Activated CD4-positive, alpha-beta memory T cell treated with anti-CD3 and anti-CD28 coated beads, Interleukin-2, amount 10 ng/mL, durations not matched to agents 7 days and 5 days (primary cell): ENCODE measurements at places on chromosomes 6 and 20. TPM values are rescaled to one million over a fixed set of nuclear protein-coding genes. Genes with fewer than 3 reads are reported as not detected.

The FAM209A gene
- 3.0 TPM for total RNA-seq

GRCh38 chr20:40714109-40714508, 25.1 kb upstream of the MAFB start:
- DNase-seq = no peak

DNA sequence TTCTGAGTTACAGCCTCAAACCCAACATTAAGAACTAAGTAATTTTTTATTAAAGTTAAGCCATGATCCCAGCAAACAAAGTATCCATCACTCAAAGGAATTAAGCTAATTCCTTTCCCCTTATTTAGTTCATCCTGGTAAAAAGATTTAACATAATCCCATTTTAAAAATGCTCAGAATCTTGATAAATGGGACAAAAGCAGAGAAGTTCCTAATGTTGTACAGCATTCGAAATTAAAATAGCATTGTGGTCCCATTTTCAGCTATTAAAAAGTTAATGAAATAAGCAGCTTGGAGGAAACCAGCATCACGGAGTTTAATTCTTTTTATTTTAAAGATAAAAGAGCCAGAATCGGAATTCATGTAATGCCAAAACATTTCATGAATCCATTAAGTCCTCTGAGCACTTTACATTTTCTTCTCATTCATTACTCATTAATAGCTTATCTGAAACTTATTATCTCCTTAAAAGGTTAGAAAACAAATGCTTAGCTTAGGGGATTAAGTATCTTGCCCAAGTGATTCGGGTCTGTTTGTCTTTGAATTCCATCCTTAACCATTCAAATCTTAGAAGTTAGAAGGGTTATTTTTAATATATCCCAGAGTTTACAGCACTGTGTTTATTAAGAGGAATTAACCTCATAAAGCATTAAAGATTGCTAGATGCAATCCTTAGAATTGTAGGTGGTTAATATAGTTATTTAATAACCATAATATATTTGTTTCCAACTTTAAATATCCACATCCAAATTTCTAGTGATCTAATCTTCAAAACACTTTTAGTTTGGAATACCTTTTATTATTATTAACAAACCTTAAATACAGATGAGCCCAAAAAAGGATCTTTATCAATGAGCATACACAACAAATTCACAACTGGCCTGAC, 11.2 kb downstream of the RBM39 start:
- DNase-seq = no peak

The TAPBP gene
- total RNA-seq = 249 TPM

DNA sequence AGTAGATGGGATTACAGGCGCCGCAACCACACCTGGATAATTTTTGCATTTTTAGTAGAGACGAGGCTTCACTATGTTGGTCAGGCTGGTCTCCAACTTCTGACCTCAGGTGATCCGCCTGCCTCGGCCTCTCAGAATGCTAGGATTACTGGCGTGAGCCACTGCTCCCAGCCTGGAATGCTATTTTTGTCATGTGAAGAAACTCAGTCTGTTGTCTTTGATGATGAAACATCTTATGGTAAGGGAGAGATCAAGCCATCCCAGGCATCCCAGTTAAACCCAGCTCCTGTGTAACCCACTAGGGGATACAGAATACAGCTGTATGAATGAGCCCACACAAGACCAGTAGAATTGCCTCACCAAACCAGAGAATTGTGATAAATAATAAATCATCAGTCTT, 83.6 kb upstream of the RBM24 start:
- DNase-seq = no peak

DNA sequence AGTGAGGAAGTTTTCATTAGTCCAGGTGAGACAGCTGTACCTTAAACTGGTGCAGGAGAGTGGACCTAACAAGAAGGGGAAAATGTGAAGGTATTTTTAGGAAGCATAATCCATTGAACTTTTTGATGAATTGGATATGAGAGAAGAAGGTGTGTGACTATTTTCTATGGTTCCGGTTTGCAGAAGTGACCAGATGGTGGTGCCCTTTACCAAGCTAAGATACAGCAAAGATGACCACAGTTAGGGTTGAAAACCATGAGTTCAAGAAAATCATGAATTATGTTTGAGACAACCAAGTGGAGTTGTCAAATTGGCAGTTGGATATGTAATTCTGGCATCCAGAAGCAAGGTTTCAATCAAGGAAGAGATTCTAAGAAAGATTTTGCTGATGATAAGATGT, 61.9 kb upstream of the NRSN1 start:
- no peak for DNase-seq

The SLC35A1 gene
- 14.2 TPM for total RNA-seq

DNA sequence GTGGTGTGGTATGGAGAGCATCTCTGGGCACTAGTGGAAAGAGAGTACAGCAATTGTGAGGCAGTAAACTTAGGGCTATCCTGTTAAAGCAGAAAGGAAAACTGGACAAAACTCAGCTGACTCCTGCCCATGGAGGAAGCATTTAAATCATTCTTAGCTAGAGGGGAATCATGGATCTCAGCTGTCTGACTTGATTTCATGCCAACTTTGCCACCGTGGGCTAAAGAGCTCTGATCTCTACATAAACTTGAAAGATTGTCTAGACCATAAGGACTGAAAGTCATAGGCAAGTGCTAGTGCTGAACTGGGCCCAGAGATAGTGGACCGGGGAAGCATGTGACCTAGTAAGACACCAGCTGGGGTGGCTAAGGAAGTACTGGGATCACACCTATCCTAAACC, 651.8 kb downstream of the COL12A1 start:
- DNase-seq = no peak

- DNase-seq = no peak
Measured at GRCh38 chr6:30820193-30820592, 64.1 kb upstream of the DDR1 start.

- no peak for DNase-seq
Measured at GRCh38 chr6:149130090-149130489, 187.4 kb upstream of the TAB2 start.

GRCh38 chr6:166737261-166737660, 110.2 kb upstream of the RPS6KA2 start:
- no peak for DNase-seq

The VSTM2L gene
- 0.20 TPM for total RNA-seq

- no peak for DNase-seq
Measured at GRCh38 chr20:41308290-41308711, 9.2 kb downstream of the ZHX3 start.

GRCh38 chr6:141123497-141123896, 1009.2 kb upstream of the GJE1 start:
- DNase-seq = no peak

GRCh38 chr20:36528176-36528874, 13.0 kb upstream of the MYL9 start:
- no peak for DNase-seq

The FYN gene
- 201 TPM for total RNA-seq

The PSORS1C1 gene
- total RNA-seq = not detected

- DNase-seq = peak; percentile 17
Measured at GRCh38 chr6:150005761-150006651, 19.3 kb downstream of the RAET1L start.

DNA sequence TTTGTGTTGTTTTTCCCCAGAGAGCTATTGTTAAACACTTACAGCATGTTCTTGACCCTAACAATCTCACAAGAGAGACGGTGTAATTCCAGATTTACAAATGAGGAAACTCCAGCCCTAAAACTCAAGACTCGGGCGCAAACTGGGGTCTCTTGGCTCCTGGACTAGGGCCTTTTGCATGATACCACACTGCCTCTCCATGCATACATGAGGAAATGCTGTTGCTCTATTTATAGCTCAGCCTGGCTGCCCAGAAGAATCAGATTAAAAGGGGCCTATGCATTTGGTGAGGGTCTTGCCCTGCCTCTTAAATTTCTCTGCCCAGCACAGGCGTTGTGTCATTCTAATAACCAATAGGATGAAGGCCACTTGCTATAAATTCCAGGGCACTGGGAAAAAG, 30.5 kb upstream of the SNRPB2 start:
- no peak for DNase-seq

DNA sequence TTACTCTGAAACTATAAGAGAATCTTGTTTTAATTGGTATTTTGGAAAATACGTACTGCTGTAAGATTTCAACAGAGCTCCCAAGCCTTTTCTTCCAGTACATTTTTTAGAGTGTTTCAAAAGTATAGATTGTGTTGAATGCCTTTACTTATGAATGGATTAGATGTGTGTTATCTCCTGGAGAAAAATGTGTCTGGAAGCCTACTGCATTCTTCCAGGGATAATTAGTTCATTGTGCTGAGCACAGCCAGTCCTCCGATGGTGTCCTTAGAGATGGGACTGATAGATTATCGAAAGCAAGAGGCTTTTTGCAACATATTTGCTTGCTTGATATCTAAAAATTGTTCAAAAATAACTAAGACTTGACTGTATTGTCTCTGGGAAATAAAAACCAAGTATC, 114.2 kb downstream of the PLEKHG1 start:
- DNase-seq = no peak

The SLC22A7 gene
- not detected for total RNA-seq

- DNase-seq = peak; percentile 66
Measured at GRCh38 chr6:90401933-90402830, 105.5 kb upstream of the BACH2 start.
